ENCODE measurements at places on chromosomes 11 and 22.
A peak's percentile ranks its signal among the peaks of the same experiment; 100 is the strongest.

DNA sequence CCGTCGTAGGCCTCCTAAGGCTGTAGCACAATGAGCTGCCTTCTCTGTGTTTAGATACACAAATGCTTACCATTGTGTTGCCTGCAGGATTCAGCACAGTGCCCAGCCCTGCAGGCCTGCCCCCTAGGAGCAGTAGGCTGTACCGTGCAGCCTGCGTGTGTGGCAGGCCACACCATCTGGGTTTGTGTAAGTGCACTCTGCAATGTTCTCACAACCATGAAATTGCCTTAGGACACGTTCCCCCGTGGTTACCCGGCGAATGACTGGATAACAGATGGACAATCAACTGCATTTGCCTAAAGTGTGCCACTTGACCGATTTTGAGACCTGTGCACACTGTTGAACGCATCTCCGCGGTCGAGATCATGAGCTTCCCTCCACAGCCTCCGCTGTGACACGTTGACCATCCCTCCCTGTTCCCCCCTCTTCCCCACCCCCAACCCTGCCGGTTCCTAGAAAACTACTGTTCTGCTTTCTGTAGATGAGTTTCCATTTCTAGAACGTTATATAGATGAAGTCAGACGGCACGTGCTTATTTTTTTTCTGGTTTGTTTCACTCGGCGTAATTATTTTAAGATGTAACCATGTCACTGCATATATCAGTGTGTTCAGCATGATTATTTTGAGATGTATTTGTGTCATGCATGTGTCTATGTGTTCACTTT, 22.2 kb upstream of the CTSD start:
- no peak for DNase-seq

GRCh38 chr11:41313226-41313625, 146.2 kb downstream of the LRRC4C start:
- DNase-seq = no peak

- DNase-seq = no peak
Observed at GRCh38 chr11:76666830-76667229, 3.7 kb downstream of the LRRC32 start.

DNA sequence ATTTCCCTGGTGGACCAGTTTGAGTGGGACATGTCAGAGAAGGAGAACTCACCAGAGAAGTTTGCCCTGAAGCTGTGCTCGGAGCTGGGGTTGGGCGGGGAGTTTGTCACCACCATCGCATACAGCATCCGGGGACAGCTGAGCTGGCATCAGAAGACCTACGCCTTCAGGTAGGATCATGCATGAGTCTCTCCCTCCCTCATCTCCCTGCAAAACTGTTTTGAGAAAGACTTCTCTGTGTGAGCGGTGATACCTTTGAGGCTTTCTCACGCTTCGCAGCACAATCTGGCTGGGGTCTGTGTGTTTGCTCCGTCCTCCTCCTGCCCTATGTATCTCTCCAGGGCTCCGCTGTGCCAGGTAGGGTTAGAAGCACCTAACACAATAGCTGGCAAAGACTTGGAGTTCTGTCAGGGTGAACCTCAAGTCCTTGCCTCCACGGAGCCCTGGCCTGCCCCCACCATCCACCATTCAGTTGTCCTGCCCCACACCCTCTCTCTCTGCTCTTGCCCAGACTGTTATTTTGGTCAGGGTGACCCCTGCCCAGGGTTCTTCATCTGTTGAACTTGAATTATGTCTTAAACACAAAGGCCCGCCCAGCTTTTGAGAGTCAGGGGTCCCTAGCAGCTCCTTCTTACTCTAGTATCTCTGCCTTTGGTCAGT, 13.4 kb downstream of the DERL3 start:
- DNase-seq = no peak

- DNase-seq = no peak
Observed at GRCh38 chr22:20750461-20751184, 23.3 kb upstream of the SERPIND1 start.

DNA sequence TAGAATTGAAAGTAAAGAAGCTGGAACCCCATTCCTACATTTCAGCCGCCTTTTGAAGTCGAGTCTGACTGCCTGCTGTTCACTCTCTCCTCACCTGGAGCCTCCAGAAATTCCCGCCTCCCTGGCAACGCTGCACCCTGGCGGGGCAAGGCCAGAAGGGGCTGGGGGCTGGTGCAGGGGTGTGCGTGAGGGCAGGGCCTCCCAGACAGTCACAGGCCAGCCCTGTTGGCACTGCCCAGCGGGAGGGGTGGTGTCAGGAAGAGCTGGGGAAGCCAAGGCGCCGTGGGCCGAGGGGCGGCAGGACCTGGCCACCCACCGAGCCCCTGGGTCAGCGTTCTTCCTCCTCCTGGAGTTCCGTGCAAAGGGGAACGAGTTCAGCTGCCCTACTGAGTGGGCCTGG, 123.2 kb downstream of the KCNQ1OT1 start:
- DNase-seq = no peak

- no peak for DNase-seq
Observed at GRCh38 chr11:114280696-114281095, 15.5 kb upstream of the NNMT start.

DNA sequence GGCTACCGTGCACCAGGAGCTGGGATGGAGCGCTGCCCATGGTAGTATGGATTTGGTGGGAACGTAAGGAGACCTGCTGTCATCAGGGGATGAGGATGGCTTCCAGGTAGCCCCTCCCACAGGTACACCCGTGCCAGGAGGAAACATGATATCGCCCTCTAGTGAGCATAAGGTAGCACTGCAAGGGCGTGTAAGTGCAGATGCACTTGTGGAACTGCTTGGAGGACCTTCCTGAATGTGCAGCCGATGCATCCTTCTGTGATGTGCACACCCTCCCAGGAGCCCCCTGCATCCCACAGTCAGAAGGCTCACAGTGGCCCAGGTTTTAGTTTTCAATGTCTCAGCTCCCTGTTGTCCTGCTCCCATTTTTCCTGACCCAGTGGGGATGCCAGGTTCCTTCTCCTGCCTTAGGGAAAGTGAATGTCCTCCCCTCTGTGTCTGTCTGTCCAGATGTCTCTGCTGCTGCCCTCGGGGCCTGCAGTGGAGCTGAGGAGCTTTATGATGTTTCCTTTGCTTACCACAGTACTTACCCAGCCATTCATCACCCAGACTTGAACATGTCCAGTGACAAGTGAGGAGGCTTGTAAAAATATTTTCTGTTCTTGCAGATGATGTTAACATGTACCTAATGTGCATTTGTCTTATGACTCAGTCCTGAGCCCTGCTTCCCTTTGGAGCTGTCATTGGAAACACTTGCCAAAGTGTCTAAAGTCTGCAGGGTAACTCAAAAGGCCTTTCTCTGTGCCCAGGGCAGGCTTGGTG, 49.2 kb downstream of the DBX1 start:
- DNase-seq = peak; percentile 54

GRCh38 chr11:91998481-91998880, 226.1 kb upstream of the FAT3 start:
- no peak for DNase-seq

- DNase-seq = no peak
Observed at GRCh38 chr22:49590381-49590780, 237.3 kb downstream of the BRD1 start.

DNA sequence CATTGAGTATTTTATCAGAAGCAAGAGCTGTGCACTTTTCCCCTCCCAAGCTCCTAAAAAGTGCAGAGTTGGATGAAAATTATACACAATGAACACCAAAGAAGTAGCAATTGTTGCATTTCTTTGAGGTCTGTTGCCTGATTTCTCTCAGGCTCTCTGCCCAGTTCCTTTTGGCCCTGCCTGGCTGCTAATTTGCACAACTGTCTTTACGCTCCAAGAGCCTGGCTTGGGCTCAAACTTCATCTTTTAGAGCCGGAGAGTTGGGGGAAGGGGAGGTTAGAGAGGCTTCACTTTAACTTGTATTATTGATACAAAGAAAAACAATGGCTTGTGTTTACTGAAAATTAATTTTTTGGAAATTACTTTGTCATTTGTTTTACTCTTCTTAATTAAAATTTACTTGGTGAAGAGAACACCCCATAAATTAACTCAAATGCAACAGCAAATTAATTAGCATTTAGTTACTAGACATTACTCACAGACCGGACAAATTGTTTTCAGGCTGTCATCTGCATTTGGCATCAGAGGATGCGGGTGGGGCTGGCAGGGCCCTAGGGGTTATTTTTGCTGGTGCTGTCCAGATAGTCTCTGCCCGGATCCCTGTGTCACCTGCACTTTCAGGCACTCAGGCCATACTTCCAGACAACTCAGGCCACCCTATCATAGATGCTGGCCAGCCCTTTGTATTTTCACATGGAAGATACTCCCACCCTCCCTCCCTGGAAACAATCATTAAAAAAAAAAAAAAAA, 407.3 kb downstream of the NXPE2 start:
- DNase-seq = no peak

DNA sequence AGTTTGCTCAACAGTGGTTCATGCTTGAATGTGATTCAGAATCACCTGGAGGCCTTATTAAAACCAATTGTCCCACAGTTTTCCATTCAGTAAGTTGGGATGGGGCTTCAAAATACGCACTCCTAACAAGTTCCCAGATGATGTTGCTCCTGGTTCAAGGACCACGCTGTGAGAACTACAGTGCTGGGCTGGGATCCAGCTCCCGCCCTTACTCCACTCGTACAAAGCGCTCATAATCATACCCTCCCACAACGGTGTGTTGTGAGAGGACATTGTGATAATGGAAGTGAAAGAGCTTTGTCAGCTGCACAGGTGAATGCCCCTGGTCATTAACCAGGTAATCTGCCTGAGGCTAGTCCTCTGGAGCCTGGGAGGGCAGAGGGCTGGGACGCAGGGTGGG, 1.3 kb upstream of the CD82 start:
- DNase-seq = peak; percentile 17

- DNase-seq = no peak
Observed at GRCh38 chr22:50058061-50058905, at the start of gene TTLL8. Gene TTLL8 (minus strand): TSS chr22:50058298.

- DNase-seq = no peak
Observed at GRCh38 chr11:114211444-114212121, 84.6 kb upstream of the NNMT start.

GRCh38 chr11:15944460-15944859, 411.9 kb downstream of the SOX6 start:
- no peak for DNase-seq

GRCh38 chr22:27504360-27505253, 296.9 kb downstream of the MN1 start:
- DNase-seq = no peak

GRCh38 chr11:83222499-83222898, 29.0 kb downstream of the ANKRD42 start:
- DNase-seq = no peak

DNA sequence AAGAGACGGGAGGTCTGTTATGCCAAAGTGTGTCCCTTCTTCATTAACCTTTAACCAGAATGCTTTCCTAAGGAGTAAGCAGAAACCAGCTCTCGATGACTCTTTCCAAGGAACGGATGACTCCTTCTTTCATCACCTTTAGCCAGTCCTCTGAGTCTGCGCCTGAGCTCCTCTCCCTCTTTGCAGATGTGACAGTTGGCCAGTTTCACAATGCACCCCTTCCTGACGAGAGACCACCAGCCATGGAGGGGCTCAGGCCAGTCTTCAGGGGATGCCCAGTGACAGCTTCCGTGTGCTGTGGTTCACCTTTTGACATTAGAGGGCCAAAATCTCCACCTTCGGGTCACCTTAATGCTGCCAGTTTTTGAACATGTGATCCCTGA, 826.1 kb downstream of the TBC1D22A start:
- no peak for DNase-seq

- no peak for DNase-seq
Observed at GRCh38 chr11:60785806-60786361, 751 bp downstream of the MS4A10 start.

DNA sequence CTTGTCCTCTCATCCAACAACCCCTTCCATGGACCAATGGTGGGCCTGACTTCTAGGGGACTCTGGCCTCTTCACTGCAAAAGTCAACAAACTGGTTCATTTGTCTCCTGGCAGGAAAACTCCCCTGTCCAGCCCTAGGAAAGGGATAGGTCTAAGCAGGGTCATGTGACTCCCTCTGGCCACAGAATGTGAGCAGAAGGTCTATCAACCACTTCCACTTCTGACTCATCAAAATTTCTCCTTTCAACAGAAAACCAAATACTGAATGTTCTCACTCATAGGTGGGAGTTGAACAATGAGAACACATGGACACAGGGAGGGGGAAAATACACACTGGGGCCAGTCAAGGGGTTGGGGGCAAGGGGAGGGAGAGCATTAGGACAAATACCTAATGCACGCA, 1.3 kb upstream of the ISX start:
- no peak for DNase-seq

GRCh38 chr22:25630447-25630846, 66.0 kb downstream of the GRK3 start:
- DNase-seq = no peak

- DNase-seq = no peak
Observed at GRCh38 chr11:10396771-10397170, 58.3 kb upstream of the AMPD3 start.

DNA sequence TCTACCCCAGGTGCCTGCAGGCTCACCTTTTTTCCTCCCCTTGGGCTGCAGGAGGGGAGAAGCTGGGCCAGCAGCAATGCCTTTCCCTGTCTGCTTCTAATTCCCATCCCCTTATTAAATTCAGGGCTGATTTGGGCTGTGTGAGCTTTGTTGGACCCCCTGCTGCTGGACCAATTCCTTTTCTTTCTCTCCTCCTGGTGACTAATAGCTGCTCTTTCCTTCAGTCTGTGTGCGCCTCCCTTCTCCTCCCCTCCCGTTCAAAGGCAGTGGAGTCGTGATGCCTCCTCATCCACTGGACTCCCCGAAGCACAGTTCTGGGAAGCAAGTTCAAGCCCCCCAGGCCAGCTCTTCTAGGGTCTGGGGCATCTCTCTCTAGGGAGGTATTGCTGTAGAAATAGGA, 567.9 kb upstream of the CADM1 start:
- DNase-seq = no peak

GRCh38 chr22:39908737-39909136, 7.9 kb downstream of the GRAP2 start:
- DNase-seq = no peak

DNA sequence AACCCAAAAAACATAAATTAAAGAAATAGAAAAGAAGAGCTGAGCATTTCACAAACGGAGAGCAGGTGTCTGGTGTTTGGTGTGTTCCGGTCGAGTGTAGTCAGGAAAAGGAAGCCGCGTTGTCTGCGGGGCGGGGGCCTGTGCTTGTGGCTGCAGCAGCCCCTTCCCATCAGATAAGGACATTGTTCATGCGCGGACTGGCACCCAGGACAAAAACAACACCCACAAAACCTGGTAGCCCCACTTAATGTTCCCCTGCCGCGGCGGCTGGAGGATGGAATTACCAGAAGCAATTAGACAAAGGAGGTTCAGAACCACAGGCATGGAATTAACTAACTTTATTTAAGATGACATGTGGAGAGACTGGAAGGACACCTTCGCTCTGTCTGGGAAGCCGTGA, 29.9 kb downstream of the KRTAP5-5 start:
- no peak for DNase-seq
